ENCODE measurements at places on chromosomes 2 and 18. TPM values are rescaled to one million over a fixed set of nuclear protein-coding genes. Genes with fewer than 3 reads are reported as not detected.

DNA sequence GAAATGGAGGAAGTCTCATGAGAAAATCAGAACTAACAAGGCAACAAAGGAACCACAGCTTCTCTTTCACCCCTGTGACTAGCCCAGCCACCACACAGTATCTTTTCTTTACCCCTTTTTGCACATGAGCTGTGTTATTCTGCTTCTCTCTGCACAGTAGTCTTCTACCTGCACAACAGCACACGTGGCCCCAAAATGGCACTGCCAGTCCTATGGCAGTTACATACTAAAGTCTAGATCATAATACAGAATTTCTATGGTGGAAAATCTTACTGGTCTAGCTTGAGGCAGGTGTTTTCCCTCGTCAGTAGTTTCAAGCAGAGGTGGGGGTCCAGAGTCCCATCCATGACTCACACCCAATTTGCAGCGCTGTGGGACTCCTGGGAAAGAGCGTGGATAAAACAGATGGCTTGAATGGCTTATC is 177.7 kb downstream of the DIS3L2 start:
- no peaks in the 10 kb centered on the region for H3K27me3 ChIP-seq
- no peak overlapping the region for H3K4me3 ChIP-seq
- no peak overlapping the region for H3K27ac ChIP-seq
- no peaks in the 10 kb centered on the region for H3K36me3 ChIP-seq

Gene CHRNG
- total RNA-seq, result not detected

Gene CXCR2
- not detected for total RNA-seq

Gene BCL11A
- total RNA-seq, result 9.8 TPM

DNA sequence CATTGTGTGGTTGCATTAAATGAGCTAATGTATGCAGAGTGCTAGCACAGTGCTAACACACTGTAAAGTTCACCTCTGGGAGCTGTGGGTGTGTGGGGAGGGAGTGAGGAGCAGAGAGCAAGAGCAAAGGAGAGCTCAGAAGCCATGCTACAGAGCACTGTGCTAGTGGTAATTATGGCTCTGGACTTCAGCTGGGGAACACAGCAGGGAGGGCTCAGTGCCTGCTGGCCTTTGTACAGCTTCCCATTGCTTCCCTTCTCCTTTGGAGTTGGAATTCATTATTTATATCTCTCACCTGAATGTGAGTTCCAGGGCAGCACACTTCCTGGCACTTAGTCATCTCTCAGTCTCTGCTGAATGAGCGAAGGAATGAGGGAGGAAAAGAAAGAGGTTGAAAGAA is 2.5 kb upstream of the PLA2R1 start:
- no peak for DNase-seq
- H3K27ac ChIP-seq, result no peak overlapping the region
- H3K27me3 ChIP-seq, result no peaks in the 10 kb centered on the region
- H3K4me3 ChIP-seq, result no peak overlapping the region
- peaks cover 7% of the 10 kb centered on the region for H3K4me1 ChIP-seq
- H3K36me3 ChIP-seq, result no peaks in the 10 kb centered on the region

DNA sequence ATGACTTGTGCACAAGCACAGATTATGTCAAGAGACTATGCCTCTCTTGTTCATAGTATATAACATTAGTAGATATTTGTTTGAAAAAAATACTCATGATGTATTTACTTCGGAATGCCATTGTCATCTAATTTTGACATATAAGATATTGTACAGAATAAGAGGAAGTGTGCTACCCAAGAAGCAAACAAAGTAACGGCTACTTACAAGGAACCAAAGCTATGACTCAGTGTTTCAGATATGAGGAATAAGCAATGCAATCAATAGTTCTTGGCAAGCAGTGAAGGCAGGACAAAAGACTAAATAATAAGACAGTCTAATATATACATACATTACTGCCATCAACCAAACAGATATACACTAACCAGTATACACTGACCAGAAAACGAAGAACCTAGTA is 256.3 kb downstream of the CCDC178 start:
- H3K36me3 ChIP-seq, result no peaks in the 10 kb centered on the region
- H3K4me3 ChIP-seq, result no peak overlapping the region
- H3K27me3 ChIP-seq, result no peaks in the 10 kb centered on the region
- no peak overlapping the region for H3K27ac ChIP-seq
- no peaks in the 10 kb centered on the region for H3K4me1 ChIP-seq

Gene SCYGR6
- total RNA-seq, result not detected

Gene CCDC102B
- 16.6 TPM for total RNA-seq
